Activated T-cell treated with anti-CD3 and anti-CD28 coated beads, Interleukin-2, amount 50 U/mL, for 24 hours (primary cell): ENCODE measurements at places on chromosomes 7 and 10.

DNA sequence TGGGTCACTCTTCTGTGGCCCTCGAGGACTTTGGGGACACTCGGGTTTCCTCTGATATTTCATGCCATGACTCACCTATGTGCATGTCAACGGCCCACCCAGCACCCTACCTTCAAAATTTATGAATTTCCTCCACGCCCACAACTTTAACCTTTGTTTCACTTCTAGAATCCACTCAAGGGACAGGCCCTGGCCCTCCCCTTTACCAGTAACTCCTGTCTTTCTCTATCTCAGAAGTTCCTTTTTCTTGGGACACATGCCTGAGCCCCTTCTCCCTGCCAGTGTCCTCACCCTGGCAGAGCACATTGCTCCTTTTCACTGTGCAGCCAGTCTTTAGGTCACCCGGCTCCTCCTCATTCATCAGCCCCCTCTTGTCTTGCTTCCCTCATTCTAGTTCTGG, 282.5 kb upstream of the KLF6 start:
- no peak for DNase-seq

- DNase-seq = no peak
Measured at GRCh38 chr10:17915181-17915580, 36.5 kb upstream of the SLC39A12 start.

DNA sequence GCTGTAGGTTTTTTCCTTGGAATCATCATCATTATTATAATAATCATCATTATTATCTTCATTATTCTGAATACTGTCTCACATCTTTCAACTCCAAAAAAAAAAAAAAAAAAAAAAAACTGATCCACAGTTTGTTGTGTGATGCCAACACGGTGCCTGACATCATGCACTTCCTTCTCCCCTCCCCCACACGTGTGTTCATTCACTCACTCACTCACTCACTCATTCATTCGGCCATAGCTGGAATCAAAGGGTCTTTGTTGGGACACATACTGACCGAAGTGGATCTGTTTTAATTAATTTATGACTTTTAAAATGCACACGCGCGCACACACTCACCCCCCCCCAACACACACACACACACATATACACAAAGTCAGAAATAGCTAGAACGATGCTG, 177.8 kb downstream of the PIP4K2A start:
- DNase-seq = no peak

DNA sequence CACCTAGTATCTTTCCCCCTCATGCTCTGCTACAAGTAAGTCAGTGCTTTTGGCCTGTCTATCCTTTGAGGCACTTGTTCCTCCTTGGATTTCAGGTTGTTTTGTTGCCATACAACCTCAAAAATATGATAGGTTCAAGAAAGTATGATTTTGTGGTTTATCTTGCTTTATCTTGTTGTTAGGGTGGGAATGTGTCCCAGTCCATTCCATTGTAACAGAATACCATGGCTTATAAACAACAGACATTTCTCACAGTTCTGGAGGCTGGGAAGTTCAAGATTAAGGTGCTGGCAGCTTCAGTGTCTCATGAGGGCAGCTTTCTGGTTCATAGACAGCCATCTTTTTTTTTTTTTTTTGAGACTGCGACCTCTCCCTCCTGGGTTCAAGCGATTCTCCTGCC, 72.1 kb downstream of the TMEM270 start:
- no peak for DNase-seq
